Fibroblast of upper back skin (primary cell): ENCODE measurements at places on chromosomes 11 and 22.

GRCh38 chr11:15858881-15859280 lies 497.5 kb downstream of the SOX6 start:
- no peak for DNase-seq

DNA sequence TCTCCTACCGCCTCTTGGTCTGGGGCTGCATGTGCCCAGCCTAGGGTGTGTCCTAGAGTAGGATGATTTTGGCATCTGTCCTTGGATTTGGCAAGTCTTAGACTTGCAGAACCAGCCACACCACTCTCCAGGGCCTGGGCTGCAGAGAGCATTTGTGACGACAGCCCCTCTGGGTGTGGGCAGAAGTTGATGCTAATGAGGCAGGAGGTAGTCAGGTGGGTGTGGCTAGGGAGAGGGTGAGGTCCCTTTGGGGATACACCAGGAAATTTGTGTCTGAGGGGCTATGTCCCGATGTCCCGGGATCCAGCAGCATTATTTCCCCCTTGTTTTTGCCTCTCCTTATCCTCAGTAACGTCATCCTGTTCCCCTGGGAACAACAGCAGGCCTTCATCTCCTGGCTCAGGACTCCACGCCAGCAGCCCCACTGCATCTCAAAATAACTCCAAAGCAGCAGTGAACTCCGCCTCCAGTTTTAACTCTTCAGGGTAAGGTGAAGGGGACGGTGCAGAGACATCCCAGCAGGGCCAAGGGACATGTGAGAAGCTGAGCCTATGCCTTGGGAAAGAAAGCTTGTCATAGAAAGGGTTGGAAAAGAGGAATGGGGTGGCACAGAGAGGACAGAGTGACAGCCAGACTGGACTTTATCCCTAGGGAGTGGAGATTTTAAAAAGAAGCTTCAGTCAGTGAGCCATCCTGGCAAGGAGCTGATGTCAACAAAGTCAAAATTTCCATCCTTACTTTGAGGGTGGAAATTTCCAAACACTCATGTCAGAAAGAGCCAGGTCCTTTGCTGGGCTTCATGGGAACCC lies 8.0 kb upstream of the TLCD5 start:
- peak; percentile 55 for DNase-seq

DNA sequence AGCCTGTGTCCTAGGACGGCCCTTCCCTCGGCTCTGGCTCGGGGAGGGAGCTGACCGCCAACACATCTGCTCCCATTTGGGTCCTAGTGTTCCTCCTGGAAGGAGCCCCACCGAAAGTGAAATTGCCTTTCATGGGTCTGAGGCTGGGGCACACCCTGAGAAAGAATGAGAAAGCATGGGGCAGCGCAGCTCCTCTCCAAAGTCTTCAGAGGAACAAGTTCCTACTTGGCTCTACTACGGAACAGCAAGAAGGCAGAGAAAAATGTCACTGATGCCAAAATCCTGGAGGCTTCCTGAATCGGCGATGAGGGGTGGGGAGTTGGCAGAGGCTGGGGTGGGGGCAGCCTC lies 41.5 kb upstream of the MYEOV start:
- DNase-seq: no peak

GRCh38 chr22:47544696-47545095 lies 782.2 kb downstream of the TBC1D22A start:
- no peak for DNase-seq

DNA sequence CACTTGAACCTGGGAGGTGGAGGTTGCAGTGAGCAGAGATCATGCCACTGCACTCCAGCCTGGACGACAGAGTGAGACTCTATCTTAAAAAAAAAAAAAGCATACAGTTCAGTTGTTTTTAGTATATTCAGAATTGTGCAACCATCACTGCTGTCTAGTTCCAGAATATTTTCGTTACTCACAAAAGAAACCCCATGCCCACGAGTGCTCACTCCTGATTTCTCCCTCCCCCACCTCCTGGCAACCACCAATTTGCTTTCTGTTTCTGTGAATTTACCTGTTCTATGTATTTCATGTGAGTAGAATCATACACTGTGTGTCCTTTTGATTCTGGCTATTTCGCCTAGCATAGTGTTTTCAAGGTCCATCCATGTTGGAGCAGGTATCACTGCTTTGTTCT lies 24.8 kb downstream of the PTPRJ start:
- DNase-seq: no peak

GRCh38 chr11:113305440-113306336 lies 8.7 kb upstream of the TTC12 start:
- DNase-seq: peak; percentile 58

- DNase-seq: no peak
These were observed 75.3 kb upstream of the IGLL5 start for GRCh38 chr22:22812031-22812905.

DNA sequence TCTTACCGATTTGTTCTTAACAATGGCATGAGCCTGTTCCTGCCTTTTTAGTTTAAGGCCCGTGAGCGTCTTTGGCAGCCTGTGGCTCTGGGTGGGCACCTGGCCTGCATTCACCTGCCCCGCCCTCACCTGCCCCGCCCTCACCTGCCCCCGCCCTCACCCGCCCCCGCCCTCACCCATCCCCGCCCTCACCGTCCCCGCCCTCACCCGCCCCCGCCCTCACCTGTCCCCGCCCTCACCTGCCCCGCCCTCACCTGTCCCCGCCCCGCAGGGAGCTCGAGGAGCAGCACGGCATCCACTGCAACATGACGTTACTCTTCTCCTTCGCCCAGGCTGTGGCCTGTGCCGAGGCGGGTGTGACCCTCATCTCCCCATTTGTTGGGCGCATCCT lies 14.2 kb downstream of the GATD1 start:
- DNase-seq: no peak

DNA sequence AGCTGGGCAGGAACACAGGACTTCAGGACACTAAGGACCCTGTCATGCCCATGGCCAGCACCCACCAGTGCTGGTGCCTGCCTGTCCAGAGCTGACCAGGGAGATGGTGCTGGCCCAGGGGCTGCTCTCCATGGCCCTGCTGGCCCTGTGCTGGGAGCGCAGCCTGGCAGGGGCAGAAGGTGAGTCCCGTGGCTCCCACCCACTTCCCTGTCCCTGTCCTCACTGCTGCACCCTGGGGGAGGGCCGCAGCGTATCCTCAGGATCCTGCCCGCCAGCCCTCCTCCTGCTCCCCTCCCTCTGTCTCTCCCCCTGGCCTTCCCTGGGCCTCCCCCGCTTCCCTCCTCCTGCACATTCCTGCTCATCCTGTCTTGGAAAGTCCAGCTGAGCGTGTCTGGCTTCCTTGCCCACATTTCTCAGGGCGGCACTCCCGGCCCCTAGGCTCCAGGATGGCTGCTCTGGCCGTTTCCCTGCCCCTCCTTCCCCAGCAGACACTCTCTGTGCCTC lies 8.7 kb downstream of the CSF2RB start:
- peak; percentile 1 for DNase-seq

GRCh38 chr11:24617856-24618255 lies 121.0 kb downstream of the LUZP2 start:
- DNase-seq: no peak

DNA sequence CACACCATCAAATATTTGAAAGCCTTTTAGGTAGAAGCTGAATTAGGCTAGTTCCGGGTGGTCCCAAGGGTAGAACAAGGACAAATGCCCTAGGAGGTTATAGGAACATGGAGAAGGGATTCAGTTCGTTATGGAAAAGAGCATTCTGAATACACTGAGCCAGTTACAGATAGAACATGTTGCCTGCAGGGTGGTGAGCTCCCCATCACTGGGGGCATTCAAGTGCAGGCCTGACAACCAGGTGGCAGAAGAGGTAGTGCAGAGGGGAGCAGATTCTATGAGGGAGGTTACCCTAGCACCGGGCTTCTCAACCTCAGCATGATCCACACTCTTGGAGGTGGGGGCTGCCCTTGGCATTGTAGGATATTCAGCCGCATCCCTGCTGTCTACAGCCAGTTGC lies 24.2 kb downstream of the LIF start:
- DNase-seq: no peak

GRCh38 chr11:28009996-28010395 lies 98.0 kb downstream of the KIF18A start:
- peak; percentile 64 for DNase-seq

- DNase-seq: no peak
These were observed 316.9 kb downstream of the JRKL start for GRCh38 chr11:96706761-96707160.

DNA sequence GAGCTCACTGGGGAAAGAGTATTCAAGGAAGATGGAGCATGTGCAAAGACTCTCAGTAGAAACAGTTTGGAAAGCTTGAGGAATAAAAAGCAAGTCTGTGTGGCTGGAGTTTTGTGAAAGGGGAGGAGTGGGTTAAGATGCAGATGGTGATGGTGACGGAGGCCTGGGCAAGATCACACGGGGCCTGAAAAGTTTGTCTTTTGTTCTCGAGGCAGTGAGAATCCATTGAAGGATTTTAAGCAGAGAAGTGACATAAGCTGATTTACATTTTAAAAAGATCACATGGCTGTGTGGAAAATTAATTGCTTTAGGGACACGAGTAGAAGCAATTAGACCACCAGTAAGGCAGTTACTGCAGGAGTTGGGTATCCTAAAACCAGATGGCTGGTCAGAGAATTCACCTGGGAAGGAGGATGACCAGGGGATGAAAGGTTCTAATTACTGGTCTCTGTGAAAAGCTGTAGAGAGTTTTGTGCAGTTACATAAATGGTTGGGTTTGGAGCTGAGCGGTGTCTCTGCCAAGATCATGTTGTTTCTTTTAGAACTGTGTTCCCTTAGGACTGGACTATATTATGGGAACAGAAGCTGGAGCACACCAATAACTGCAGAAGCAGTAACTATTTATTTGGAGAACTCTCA lies 7.1 kb downstream of the RRP8 start:
- DNase-seq: no peak

GRCh38 chr11:125091877-125092664 lies 19.4 kb downstream of the TMEM218 start:
- no peak for DNase-seq

GRCh38 chr22:38049812-38050619 lies 7.2 kb upstream of the PICK1 start:
- no peak for DNase-seq

GRCh38 chr11:124892146-124892545 lies 5.5 kb downstream of the ROBO4 start:
- DNase-seq: no peak

- no peak for DNase-seq
These were observed at the start of gene SEC14L3 for GRCh38 chr22:30471616-30472318. TSS of gene SEC14L3 (minus strand) at chr22:30472017. CDS start at chr22:30471958, 59 bp downstream.

GRCh38 chr11:128331317-128331716 lies 256.0 kb downstream of the ETS1 start:
- DNase-seq: no peak

DNA sequence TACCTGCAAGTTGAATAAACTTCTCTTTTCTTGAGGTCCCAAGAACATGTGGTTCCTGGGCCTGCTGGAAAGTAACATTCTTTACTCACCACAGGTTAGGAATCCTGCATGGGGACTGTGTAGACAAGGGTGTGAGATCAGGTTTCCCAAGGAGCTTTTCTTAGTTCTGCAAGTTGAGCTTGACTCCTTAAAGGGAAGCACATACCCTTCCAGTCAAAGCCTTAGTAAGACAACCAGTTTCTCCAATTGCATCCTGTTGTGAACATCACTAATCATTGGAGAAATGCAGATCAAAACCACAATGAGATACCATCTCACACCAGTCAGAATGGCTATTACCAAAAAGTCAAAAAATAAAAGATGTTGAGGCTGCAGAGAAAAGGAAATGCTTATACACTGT lies 48.3 kb upstream of the PAK1 start:
- peak; percentile 67 for DNase-seq

GRCh38 chr11:2586087-2586792 lies 113.6 kb downstream of the KCNQ1OT1 start:
- no peak for DNase-seq

DNA sequence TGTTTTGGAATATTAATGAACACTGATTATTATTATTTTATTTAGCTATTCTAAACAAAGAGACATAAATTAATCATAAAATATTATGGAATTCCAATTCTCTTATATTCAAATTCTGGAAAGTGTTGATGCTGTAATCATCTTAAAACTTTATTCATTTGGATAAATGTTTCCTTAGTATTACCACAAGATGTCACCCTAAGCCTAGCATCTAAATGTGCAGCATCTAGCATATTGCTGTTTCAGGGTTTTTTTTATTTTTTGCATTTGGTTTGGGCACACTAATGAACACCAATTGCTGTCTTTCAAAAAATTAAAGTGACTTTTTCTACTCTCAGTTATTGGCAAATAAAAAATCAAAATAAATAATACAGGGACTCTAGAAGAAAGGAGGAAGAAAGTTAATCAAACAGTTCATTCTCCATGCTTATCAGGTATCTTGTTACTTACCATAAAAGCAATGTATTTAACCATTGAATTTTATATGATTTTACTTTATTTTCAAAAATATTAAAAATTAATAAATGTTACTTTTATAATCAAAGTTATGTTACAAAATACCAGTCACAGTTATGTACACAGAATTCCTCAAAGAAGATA lies 31.8 kb downstream of the DLG2 start:
- DNase-seq: peak; percentile 62

DNA sequence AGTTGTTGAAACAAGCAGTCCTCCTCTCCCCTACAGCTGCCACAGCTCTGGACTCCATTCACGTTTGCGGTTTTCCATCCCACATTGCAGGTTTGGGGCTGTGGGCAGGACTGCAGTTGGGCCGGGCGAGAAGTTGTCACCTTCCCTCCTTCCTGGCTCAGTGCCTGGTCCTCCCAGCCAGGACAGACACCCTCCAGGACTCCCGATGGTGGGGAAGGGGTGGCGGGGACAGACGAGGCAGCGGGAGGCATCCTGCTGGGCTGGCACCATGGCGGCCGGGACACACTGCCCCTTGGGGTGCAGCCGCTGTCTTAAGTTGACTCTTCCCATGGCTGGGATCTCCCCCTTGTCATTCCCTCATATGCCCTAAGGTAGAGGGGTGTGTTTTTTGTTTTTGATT lies 615.2 kb downstream of the BRD1 start:
- DNase-seq: no peak

- peak; percentile 29 for DNase-seq
These were observed 8.4 kb upstream of the IRAG1 start for GRCh38 chr11:10701982-10702381.

DNA sequence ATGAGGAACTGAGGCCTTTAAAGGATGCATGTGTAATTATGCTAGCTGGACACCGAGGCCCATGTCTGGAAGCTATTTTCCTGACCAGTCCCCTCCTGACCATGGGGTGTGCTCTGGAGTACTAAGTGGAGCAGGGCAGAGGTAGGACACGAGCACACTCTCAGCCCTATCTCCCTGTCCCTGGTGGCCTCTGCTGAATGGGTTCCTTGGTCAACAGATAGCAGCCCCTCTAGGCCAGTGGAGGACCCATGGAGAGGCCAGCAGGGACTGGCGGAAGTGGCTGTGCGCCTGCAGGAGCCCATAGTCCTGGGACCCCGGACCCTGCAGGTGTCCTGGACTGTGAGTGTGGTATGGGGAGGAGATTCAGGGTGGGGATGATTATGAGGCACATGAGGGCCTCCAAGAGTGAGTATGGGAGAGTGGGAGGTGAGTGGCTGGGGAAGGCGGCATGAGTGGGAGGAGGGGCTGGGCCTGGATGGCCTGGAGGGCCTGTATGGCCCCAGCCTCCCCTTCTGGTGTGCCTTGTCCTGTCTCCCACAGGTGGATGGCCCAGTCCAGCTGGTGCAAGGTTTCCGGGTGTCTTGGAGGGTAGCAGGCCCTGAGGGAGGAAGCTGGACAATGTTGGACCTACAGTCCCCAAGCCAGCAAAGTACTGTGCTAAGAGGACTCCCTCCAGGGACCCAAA lies 9.5 kb downstream of the ROBO3 start:
- DNase-seq: no peak

GRCh38 chr11:11072067-11072466 lies 214.2 kb upstream of the ZBED5 start:
- no peak for DNase-seq
